RWPE2 (cell line): ENCODE measurements at places on chromosomes 16 and 17.
A peak's percentile ranks its signal among the peaks of the same experiment; 100 is the strongest.

DNA sequence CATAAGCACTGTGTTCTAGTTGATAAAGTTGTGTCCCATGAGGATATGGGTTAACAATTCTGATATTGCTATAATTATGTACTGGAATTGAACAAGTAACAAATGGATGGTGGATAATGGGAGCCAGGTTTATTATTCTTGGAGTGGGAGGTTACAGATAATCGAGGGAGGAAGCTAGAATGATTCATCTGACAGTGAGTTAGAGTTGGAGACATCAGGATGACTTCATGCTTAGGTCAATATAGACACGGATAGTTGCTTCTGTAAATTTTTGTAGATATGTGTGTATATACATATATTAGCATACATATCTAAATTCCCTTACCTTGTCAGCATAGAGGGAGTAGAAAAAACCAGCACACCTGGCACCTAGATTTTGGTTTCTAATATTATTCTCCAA, 293.4 kb downstream of the SHISA9 start:
- DNase-seq: no peak

DNA sequence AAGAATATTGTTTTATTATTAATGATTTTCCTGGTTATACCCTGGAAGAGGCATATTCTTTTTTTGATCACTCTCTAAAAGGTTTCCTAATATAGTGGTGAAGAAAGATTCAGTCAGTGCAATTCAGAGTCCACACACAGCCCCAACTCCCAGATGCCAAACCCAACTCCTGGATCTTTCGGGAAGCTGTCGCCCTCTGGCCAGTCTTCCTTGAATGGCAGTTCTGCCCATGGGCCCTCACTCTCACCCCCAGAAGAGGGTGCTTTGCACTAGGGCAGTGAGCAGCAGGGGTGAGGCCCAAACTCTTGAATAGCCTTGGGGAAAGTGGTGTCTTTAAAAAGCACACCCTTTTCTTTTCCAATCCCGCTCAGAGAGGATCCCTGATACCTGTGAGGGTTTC, 11.0 kb downstream of the KRT32 start:
- DNase-seq: no peak

DNA sequence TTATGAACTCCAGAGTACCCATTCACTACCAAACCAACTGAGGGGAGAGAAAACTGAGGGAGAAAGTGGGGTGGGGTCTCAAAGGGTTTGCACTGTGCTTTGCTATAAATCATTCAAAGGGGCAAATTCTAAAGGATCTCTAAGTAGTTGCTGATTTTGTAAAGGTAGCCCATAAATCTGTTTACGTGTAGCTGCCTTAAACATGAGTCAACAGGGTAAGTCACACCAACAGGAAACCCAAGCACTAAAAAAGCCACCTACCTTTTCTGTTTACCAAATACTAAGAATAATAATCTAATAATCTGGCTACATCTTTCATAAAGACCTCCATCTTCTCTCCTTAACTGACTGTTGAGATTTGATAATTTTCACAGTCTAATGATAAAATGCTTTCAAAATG, 8.4 kb upstream of the HSBP1 start:
- no peak for DNase-seq

- no peak for DNase-seq
These were observed 31.5 kb downstream of the CDK5RAP3 start for GRCh38 chr17:48002266-48002915.

GRCh38 chr16:51986301-51986700, 560.6 kb downstream of the TOX3 start:
- DNase-seq: no peak

- DNase-seq: no peak
These were observed 781 bp downstream of the ARHGDIA start for GRCh38 chr17:81870131-81870980.

DNA sequence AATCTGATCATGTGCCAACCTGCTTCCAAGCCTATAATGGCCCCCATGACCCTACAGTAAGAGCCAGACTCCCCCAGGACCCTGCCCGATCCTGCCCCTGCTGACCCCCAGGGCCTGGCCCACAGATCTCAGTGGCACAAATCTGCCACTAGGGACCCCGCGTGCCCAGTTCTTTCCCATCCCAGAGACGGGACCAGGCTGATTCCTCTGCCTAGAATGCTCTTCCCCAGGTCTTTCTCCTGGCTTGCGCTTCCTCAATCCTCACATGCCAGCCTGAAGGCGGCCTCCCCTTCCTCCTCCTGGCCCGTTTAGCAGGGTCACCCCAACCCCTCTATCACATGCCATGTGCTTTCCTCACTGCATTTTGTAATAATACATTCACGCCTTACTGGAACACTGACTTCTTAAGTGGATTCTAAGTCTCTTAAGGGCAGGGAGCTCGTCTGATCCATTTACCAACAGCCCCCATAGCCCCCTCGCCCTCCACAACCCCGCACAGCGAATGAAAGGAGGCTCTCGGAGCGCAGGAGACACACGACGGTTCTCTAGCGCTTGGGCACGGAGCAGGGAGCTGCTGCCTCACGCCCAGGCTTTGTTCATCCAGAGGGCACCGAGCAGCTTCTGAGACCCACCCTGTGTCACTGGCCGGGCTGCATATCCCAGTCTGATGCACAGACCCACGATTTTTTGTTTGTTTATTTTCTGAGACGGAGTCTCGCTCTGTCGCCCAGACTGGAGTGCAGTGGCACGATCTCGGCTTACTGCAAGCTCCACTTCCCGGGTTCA, 1.2 kb downstream of the TRIM65 start:
- no peak for DNase-seq

DNA sequence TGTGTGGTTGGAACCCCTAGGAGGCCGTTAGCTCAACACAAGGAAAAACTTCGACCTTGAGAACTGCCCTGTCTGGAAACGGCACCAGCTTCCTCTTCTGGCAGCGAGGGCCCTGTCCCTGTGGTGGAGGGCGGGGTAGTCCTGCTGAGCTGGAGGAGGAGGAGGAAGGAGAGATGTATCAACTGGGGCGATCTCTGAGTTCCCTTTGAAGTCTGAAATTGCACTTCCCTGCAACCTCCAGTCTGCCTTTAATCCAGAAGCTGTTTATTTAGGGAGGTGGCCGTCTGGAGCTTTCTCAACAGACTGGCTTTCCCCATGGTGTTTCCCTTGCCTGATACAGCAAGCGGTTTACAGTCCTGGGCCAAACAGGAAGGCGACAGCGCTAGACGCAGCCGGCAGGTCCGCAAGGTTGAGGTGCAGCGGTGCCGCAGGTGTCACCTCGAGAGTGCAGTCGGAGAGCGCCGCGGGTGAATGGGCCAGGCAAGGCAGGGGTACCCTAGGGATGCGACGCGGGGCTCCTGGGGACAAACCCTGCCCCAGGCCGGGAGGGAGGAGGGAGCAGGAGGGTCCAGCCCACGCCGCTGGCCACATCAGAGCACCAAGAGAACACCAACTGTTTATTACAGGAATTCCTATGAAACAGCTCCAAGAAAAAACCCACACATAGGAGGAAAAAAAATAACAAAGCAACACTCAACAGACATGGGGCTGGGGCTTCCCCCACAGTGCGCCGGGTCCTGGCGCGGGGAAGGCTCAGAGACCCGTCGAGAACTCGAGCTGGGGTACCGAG, 11.4 kb upstream of the MRPS23 start:
- no peak for DNase-seq

DNA sequence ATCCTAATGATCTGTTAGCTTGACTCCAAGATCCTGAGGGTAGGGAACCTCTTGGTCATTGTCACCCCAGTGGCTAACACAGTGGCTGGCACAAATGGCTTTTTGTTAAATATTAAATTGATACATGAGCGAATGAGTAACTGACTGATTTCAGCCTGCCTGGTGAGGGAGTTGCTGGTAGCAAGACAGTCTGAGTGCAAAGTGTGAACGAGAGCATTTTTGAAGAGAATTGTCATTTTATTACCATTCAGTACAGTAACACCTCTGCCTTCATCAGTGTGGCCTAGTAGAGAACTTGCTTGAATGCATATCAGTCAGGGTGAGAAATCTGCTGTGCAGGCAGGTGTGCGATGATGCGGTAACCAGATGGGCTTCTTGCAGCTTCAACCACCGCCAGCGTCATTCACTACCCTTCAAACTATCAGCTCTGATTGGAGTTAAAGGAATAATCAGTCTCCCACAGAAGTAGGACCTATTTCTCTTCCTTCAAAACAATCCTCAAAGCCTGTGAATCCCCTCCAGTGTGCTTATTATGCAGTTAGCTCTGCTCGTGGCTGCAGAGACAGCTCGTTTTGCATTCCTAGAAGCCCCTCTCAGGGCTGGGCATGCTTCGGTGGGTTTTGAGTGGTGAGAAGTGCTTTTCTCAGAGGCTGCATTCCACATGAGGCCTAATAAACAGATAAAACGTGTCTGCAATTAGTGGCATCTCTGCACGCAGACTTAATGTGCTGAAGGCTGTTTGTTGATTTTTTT, 29.0 kb downstream of the HEXIM2 start:
- no peak for DNase-seq

- no peak for DNase-seq
These were observed 10.0 kb upstream of the MYCBPAP start for GRCh38 chr17:50498021-50498874.

DNA sequence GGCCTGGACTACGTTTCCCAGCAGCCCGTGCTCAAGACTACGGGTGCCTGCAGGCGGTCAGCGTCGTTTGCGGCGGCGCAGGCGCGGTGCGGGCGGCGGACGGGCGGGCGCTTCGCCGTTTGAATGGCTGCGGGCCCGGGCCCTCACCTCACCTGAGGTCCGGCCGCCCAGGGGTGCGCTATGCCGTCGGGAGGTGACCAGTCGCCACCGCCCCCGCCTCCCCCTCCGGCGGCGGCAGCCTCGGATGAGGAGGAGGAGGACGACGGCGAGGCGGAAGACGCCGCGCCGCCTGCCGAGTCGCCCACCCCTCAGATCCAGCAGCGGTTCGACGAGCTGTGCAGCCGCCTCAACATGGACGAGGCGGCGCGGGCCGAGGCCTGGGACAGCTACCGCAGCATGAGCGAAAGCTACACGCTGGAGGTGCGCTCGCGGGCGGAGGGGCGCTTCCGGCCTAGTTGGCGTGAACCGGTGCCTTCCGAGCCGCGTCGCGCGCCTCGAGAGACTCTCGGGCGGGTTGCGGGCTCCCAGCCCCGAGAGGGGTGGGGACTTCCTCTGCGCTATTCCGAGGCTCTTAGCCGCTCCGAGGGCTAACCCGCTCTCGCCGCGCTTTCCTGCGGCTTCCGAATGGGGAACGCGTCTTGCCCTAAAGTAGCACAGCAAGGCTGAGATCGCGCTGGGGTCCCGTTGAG, at the start of gene RBL2:
TSS of gene RBL2 (plus strand) at position 95 of the 689 bp plus-strand sequence. CDS start at position 181, 86 bp downstream.
- peak; percentile 75 for DNase-seq

DNA sequence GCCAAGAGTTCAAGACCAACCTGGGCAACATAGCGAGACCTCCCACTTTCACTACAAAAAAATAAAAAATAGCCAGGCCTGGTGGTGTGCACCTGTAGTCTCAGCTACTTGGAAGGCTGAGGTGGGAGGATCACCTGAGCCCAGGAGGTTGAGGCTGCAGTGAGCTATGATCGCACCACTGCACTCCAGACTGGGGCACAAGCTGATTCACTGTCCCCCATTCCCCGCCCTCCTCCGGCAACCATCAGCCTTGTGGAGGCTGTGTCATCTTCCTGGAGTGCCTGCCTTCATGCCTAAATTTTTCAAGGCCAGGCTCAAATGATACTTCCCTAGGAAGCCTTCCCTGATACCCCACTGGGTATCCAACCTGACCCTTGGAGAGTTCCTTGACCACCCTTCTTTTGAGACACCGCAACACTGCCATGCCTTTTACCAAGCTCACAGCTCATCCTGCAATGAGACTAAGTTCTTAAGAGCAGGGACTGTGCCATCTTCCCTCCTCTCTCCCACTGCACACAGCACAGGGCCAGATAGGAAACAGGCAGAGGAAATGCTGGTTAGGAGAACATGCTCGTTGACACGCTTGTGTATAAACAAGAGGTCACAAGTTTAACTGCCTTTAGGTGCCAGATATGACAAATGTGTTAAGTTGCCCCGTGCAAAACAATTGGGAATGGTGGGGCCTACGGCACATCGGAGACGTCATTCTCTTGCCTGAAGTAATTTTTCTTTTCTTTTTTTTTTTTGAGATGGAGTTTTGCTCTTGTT, 3.9 kb upstream of the SRCAP start:
- no peak for DNase-seq

DNA sequence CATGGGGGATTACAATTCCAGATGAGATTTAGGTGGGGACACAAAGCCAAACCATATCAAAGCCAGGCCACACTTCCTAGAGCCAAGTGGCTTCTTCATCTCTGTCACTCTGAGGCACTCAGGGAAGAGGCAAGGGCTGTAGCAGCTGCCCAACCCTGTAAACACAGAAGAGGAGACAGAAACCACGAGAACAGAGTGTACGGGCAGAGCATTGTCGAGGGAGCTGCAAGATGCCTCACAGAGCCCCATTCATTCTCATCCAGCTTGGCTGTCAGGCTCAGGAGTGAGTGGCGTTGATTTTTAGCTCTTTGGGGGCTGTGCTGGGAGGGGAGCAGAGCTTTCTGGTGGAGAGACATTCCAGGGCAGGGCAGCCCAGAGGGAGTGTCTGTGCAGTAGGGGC, 117.2 kb upstream of the SALL1 start:
- DNase-seq: no peak

GRCh38 chr17:79188048-79188447, 113.4 kb downstream of the ENGASE start:
- DNase-seq: no peak

DNA sequence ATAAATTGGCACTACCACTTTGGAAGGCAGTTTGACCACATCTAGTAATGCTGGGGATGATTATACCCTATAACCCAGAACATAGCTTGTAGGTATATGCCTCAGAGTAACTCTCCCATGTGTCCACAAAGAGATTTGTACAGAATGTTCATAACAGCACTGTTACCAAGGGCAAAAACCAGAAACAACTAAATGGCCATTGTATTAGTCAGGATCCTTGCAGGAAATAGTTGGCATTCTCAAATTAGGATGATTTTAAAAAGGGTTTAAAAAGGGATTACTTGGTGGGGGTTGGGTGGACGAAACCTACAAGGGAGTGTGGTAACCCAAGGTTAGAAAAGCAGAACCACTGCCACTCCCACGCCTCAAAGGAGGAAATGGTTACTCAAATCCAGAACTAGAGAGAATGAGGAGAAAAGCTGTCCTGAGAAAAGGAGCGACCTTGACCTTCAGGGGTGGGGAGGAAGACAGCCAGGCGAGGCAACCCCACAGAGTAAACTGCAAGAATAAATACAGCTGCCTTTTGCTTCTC, 2.1 kb downstream of the CPPED1 start:
- no peak for DNase-seq

DNA sequence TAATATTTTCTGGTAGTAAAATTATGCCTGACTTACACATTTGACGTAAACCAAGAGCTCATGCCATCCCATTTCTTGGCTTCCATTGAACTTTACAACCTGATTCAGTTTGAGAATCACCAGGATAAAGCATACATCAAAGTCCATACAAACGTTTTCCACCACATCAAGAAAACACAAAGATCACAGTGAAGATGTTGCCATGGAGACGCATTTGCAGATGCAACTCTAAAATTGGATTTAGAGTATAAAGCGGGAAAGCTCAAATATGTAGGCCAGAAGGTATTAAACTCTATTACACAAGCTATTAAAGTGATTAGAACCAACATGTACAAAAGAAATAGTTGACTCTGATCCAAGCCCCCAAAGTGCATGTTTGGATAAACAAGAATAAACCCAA, 10.4 kb downstream of the C16orf46 start:
- DNase-seq: no peak

GRCh38 chr16:70018254-70018653, 67.1 kb downstream of the CLEC18A start:
- DNase-seq: no peak

GRCh38 chr16:57694725-57695679, at the start of gene DRC7:
TSS of gene DRC7 (plus strand) at chr16:57694806. CDS start at chr16:57697950, 3,144 bp downstream.
- no peak for DNase-seq
